Mucosa of gallbladder (tissue), 1 donor: ENCODE measurements at places on chromosomes 12 and 14. TPM values are rescaled to one million over a fixed set of nuclear protein-coding genes. Genes with fewer than 3 reads are reported as not detected.

Gene LYZ
- total RNA-seq: 1,541 TPM

Gene CD4
- 32.1 TPM for total RNA-seq

Gene MSI1
- total RNA-seq: 2.6 TPM

Gene ASCL4
- total RNA-seq: not detected

Gene GPRC5D
- not detected for total RNA-seq

Gene DICER1
- total RNA-seq: 49.3 TPM

Gene ESRRB
- total RNA-seq: 0.40 TPM

Gene ANKRD33
- total RNA-seq: not detected

Gene HRK
- 0.03 TPM for total RNA-seq
